ENCODE measurements at places on chromosomes 13 and 19.

GRCh38 chr13:68897331-68897928 lies 1210.2 kb upstream of the ATXN8OS start:
- DNase-seq: no peak

DNA sequence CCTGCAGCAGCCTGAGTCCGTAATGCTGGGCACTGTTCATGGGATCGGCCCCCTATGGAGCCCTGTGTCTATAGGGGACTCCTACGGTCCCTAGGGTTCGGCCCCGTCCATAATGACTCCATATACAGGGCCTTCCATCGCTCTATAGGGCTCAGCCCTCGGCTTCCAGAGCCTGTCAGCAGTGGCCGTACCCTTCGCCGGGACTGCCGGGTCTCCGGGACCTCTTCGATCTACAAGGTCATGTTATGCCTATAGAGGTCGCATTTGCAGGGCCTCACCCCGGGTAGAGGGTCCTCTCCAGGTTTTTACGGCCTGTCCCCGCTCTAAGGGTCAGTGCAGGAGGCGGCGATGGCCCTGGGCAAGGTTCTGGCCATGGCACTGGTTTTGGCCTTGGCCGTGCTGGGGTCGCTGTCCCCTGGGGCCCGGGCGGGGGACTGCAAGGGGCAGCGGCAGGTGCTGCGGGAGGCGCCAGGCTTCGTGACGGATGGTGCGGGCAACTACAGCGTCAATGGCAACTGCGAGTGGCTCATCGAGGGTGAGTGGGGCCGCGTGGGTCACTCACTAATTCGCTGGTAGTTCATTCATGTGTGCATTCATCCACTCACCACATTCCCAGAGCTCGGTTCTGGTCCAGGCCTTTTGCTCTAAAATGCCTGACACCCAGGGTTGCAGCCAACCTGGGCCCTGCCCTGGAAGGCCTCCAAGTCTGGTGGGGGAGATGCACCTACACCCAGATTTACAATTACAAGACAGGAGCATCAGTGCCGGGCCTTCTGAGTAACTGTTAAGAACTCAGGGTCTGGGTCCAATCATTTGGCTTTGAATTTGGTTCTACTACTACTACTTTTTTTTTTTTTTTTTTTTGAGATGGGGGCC lies 699 bp downstream of the MEGF8 start:
- peak; percentile 44 for DNase-seq

DNA sequence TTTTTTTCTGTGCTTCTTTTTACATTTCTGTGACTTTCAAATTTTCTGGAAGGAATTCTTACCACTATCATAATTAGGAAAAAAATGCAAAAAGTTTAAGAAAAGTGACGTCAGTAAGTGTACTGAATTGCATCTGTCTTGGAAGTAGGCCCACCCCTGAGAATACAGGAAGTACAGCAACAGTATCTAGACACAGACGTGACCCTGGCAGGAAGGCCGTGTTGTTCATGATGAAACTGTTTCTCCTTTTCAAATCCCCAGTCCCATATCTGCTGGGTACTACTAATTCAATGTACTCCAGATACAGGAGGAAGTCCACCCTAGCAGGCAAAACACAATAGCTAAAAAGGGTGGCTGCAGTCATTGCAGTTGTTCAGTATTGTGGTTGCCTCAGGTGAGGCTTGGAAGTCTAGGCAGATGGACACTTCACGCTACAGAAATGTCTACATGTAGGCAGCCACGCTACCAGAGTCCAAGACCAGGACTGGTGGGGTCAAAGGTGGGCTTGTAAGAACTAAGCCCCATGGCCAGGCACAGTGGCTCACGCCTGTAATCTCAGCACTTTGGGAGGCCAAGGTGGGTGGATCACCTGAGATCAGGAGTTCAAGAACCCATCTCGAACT lies 49.6 kb upstream of the MED4 start:
- DNase-seq: no peak

DNA sequence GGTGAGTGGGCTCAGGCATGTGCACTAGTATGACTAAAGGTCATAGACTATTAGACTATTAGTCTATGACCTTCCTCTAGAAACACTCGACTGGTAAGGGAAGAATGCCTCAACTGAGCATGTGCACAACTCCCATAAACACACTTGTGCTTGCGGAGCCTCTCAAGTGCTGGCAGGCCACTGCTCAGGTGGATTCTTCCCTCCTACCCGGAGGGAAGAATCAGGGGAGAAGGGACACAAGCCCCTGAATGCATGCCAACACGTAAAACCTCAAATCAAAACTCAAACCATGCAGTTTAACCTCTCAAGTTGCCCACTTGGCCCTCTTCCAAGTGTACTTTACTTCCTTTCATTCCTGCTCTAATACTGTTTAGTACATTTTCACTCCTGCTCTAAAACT lies 287.6 kb upstream of the SGCG start:
- no peak for DNase-seq

DNA sequence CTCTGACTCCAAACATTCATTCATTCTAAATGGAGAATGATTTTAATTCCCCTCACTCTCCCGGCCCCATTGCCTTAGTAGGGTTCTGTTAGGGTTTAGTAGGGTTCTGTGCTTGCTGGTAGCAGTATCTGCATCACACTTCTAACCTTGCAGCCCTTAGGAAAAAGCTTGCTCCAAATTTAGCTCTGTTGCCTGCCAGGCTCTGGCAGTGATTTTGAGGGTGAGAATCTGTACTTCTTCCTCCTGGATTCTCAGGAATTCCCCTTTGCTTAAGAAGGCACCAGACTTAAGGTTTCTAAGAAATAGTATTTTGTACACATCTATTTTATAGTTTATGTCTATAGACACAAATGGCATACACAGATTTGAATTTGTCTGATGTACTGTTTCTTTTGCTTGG lies 14.7 kb downstream of the B3GLCT start:
- DNase-seq: no peak

DNA sequence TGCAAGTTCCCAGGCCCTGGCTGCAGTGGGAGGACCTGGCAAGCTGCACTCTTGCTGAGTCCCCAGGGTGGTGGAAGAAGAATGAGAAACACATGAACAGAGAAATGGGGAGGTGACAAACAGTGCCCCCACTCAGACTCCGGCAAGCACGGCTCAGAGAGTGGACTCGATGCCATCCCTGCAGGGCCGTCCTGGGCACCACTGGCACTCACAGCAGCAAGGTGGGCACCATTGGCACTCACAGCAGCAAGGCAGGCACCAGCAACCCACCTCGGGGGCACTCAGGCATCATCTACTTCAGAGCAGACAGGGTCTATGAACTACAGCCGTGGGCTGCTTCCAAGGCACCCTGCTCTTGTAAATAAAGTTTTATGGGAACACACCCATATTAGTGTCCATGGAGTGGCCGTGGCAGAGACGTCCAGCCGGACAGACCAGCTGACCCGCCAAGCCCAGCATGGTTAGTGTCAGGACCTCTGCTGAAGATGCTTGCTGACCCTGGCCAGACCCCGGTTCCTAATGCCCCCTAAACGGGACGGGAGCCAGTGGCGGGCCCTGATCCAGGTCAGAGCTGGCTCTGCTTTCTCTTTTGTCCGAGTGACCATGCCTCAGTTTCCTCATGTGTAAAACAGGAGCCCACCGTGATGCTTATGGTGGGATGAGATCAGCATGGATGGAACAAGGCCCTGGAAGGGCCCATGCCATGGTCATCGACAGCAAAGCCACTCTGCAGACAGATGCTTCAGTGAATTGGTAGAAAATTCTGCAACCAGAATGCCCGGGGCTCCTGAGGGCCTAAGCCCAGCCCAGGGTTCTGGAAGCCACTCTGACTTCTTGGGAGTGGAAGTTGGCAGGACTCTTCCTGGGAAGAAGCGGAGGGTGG lies 2.1 kb upstream of the F10 start:
- DNase-seq: no peak

- no peak for DNase-seq
These were observed 6.7 kb upstream of the ONECUT3 start for GRCh38 chr19:1746401-1747284.

DNA sequence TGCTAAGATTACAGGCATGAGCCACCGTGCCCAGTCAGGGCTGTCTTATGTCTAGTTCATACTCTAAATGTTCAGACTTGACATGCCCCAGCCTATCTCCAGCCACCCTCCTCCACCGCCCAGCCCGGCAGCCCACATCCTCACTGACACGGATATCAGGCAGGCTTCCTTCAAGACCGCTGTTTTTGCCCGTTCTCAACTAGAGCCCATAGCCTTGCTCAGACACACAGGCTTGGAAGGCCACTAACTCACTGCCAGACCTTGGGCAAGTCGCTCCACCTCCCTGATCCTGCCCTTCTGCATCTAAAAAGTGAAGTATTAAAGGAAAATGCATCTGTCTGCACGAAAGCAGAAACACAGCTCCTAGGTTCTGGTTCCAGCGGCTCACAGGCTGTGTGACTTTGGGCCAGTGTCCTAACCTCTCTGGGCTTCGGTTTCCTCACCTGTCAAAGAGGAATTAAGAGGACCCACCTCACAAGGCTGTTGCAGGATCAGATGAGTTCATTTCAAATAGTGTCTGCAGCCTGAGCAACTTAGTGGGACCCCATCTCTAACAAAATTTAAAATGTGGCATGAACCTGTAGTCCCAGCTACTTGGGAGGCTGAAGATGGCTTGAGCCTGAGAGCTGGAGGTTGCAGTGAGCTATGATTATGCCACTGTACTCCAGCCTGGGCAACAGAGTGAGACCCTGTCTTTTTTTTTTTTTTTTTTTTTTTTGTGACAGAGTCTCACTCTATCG lies 14.5 kb upstream of the CERS4 start:
- DNase-seq: peak; percentile 34

- DNase-seq: no peak
These were observed 340.0 kb downstream of the DNAJC15 start for GRCh38 chr13:43363156-43363953.

DNA sequence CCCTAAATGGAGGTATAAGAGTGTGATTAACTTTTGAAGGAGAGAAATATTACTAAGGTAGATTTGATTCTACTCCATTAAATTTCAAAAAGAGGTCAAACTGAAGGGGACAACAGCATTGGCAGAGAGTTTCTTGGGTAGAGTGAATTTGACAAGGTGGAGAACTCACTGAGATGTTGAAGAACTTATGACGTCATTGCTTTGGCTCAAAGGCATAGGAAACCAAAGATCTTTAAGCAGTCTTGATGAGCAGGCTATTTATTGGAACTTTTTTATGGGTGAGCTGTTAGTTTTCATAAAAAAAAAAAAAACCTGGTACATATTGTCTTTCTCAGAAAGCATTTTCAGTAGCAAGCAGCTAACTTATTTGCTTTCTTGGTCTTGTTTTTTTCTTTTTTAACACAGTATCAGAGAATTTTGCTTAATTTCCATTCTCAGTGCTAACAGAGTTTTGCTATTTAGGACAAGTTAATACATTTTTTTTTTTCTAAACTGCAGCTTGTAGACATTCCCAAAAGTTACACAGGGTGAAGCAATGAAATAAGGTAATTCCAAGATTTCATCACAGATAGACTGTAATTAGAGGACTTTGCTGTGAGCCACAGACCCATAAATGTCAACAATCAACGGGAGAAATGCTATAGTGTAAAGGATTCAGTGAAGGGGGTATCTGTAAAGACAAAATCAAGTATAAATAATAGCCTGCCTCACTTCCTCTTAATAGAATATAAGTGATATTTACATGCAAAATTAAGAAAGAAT lies 412.2 kb upstream of the KLHL1 start:
- DNase-seq: no peak

GRCh38 chr19:8325454-8325853 lies 4.2 kb downstream of the RPS28 start:
- DNase-seq: no peak

GRCh38 chr19:41001243-41001971 lies 10.3 kb downstream of the CYP2B6 start:
- no peak for DNase-seq

DNA sequence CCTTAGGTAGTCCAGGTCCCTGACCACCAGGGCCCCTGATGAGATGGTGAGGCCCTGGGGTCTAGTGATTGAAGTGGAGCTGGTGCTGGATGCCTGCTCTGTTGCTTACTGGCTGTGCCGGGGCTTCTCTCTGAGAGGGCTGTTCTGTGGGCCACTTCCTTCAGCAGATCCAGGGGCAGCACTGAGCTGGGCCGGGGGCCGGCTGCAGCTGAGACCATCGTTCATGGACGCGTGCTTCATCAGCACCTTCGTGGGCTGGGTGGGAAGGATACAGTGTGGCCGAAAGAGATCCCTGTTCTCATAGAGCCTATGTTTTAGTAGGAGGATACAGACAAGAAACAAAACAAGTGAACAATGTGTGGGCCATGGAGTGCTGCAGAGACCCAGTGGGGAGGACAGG lies 33.2 kb upstream of the TEX29 start:
- no peak for DNase-seq

All from MM.1S (cell line).